ENCODE measurements at places on chromosomes 7 and 10.
A peak's percentile ranks its signal among the peaks of the same experiment; 100 is the strongest.

DNA sequence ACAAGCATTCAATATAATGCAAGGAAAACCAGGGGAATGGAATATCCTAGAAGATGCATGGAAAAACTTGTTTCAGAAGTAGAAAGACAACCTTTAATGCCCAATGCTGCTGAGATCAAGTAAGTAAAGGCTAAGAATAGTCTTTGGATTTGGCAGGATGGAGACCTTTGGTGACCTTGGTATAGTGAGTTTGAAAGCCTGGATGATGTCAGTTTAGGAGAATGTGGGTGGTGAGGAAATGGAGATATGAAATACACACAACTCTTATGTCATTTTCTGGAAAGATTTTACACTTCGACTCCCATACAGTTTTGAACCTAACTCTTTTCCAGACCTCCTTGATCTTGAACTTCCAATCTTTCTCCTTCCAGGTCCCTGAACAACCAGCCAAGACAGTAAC lies 185.7 kb downstream of the TFEC start:
- H3K36me3 ChIP-seq: no peaks in the 10 kb centered on the region
- no peak overlapping the region for H3K4me3 ChIP-seq
- DNase-seq: no peak
- no peaks in the 10 kb centered on the region for H3K27me3 ChIP-seq
- H3K27ac ChIP-seq: no peak overlapping the region

- H3K4me1 ChIP-seq: no peaks in the 10 kb centered on the region
- DNase-seq: no peak
- H3K4me3 ChIP-seq: no peak overlapping the region
- H3K36me3 ChIP-seq: no peaks in the 10 kb centered on the region
Observed at GRCh38 chr10:81040940-81041339, 503.2 kb downstream of the SH2D4B start.

DNA sequence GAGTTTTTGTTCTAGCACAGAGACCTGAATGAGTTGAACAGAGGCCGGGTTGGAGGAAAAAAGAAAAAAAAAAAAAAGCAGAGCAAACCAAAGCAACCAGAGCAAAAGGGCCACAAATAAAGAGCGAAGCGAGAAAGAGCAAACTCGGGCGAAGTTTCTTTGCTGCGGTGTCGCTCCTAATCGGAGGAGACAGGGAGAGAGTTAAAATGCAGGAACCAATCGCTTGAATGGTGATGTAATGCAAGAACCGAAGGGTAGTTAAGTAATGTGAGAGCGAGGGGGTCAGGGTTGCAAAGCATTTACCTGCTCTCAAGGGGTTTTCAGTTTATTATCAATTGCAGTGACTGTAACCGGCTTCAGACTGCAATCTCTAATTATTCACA lies 271.7 kb downstream of the TRIL start:
- peaks cover 38% of the 10 kb centered on the region for H3K4me1 ChIP-seq
- peak overlapping the region; percentile 72 for H3K27ac ChIP-seq
- no peak for DNase-seq

DNA sequence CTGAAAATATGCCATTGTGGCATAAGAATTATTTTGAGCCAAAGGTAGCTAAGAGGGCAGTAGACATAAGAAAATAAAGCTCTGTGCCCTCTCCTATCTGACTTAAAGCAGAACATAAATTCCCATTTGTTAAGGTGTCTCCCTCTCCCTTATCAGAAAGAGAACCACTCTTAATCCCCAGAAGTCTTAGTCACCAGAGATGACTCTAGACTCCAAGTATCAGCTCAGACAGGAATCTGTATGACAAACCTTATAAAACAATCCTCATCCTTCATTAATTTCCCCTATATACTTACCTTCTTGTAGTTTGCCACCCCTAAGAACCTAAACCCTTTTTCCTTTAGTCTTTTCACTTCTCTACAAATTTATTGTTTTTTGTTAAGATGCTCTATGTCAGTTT lies 21.8 kb upstream of the PIP4K2A start:
- H3K27me3 ChIP-seq: no peaks in the 10 kb centered on the region
- H3K4me1 ChIP-seq: peaks cover 4% of the 10 kb centered on the region
- H3K27ac ChIP-seq: no peak overlapping the region
- no peaks in the 10 kb centered on the region for H3K36me3 ChIP-seq
- no peak overlapping the region for H3K4me3 ChIP-seq

DNA sequence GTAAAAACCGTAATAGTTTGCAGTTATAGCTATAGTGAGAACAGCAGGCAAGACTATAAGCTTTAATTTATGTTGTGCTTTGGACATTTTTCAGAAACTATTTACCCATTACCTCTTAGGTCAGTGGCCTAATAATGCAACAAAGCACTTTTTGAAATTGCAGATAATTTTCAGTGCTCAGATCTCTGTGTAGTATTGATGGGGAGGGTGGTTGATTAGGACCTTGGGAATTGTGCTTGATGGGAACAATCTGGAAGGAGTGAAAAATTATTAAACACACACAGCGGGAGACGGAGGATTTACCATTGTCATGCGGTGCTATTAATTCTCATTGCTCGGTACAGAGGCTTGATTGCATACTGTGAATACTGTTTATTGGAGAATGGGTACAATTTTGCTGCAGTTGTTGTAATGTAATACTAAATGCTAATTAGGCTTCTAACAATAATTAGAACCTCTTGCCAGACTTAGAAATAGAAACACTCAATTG lies 304.8 kb downstream of the LRMDA start:
- H3K36me3 ChIP-seq: no peaks in the 10 kb centered on the region
- no peaks in the 10 kb centered on the region for H3K27me3 ChIP-seq
- no peak overlapping the region for H3K27ac ChIP-seq
- no peak overlapping the region for H3K4me3 ChIP-seq
- H3K4me1 ChIP-seq: no peaks in the 10 kb centered on the region
- no peak for DNase-seq

- peak overlapping the region; percentile 100 for H3K27ac ChIP-seq
- no peak overlapping the region for H3K4me3 ChIP-seq
- peaks cover 9% of the 10 kb centered on the region for H3K4me1 ChIP-seq
- no peaks in the 10 kb centered on the region for H3K36me3 ChIP-seq
- H3K27me3 ChIP-seq: no peaks in the 10 kb centered on the region
Observed at GRCh38 chr10:122116331-122116730, 127.4 kb downstream of the TACC2 start.

GRCh38 chr7:73739387-73739767 lies 775 bp upstream of the ABHD11 start:
- DNase-seq: peak; percentile 27
- H3K27me3 ChIP-seq: no peaks in the 10 kb centered on the region

DNA sequence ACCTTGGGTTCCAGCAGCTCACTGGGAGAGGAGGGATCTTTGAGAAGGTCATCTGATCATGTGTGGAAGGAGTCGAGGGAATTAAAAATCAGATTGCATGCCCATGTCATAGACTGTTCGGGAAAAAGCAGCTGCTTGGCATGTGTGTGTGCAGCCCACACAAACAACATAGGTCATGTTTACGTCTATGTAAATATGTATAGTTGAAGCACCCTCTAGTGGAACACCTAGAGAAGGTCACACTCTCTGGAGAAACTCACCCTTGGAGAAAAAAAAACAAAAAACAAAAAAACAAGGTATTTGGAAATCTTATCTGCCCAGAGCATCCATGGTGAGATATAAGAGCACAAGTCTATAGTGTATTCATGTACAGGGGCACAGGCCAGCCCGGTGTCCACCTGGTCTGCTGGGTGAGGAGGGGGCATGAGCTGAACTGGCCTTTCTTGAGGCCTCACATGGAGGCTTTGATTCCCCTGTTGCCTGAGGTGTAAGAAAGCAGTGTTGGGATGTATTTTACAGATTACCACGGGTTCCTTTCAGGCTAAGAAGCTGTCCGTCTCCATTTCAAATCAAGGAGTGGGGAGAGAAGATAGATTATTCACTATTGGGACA lies 98.0 kb downstream of the NPY start:
- H3K4me1 ChIP-seq: no peaks in the 10 kb centered on the region
- no peak overlapping the region for H3K27ac ChIP-seq
- no peaks in the 10 kb centered on the region for H3K36me3 ChIP-seq
- H3K27me3 ChIP-seq: no peaks in the 10 kb centered on the region
- H3K4me3 ChIP-seq: no peak overlapping the region

GRCh38 chr7:128091106-128091505 lies 59.9 kb upstream of the LRRC4 start:
- no peak for DNase-seq
- H3K27ac ChIP-seq: no peak overlapping the region
- H3K36me3 ChIP-seq: peaks cover 96% of the 10 kb centered on the region
- no peaks in the 10 kb centered on the region for H3K27me3 ChIP-seq
- H3K4me1 ChIP-seq: no peaks in the 10 kb centered on the region

DNA sequence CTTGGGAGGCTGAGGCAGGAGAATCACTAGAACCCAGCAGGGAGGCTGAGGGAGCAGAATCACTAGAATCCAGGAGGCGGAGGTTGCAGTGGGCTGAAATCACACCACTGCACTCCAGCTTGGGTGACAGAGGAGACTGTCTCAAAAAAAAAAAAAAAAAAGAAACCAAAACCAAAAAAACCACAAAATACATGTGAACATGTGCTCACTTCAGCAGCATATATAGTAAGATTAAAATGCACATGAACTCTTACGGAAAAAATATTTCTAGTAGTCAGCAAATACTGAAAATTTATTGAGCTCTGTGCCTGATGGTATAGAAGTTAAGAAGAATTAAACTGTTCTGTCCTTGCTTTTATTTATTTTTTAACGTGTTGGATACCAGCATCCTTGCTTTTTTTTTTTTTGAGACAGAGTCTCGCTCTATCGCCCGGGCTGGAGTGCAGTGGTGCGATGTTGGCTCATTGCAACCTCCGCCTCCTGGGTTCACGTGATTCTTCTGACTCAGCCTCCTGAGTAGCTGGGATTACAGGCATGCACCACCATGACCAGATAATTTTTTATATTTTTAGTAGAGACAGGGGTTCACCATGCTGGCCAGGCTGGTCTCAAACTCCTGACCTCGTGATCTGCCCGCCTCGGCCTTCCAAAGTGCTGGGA lies 9.6 kb upstream of the ZNF487 start:
- H3K36me3 ChIP-seq: no peaks in the 10 kb centered on the region
- no peaks in the 10 kb centered on the region for H3K4me1 ChIP-seq
- no peak overlapping the region for H3K4me3 ChIP-seq
- H3K27me3 ChIP-seq: no peaks in the 10 kb centered on the region

- H3K36me3 ChIP-seq: no peaks in the 10 kb centered on the region
- H3K4me3 ChIP-seq: no peak overlapping the region
- DNase-seq: peak; percentile 70
- no peaks in the 10 kb centered on the region for H3K27me3 ChIP-seq
- peaks cover 14% of the 10 kb centered on the region for H3K4me1 ChIP-seq
Observed at GRCh38 chr7:151694828-151695580, 175.3 kb upstream of the RHEB start.

DNA sequence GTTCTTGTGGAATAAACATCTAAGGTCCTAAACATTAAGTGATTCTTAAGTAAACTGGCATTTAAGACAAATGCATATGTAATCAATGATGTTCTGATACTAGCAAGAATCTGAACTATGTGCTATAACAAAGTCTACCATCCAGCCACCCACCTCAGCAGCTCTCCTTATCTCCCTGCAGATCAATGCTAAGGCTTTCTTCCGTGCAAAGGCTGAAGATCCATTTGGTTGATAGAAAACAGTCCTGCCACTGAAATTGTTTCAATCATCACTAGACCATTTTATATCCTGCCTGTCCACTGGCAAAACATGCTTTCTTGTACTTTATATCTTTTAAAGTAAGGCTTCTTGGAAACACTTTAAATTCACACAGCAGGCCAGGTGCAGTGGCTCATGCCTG lies 6.3 kb upstream of the SMKR1 start:
- H3K4me3 ChIP-seq: no peak overlapping the region
- no peak overlapping the region for H3K27ac ChIP-seq
- H3K36me3 ChIP-seq: no peaks in the 10 kb centered on the region
- no peak for DNase-seq
- peaks cover 12% of the 10 kb centered on the region for H3K27me3 ChIP-seq
- H3K4me1 ChIP-seq: no peaks in the 10 kb centered on the region

DNA sequence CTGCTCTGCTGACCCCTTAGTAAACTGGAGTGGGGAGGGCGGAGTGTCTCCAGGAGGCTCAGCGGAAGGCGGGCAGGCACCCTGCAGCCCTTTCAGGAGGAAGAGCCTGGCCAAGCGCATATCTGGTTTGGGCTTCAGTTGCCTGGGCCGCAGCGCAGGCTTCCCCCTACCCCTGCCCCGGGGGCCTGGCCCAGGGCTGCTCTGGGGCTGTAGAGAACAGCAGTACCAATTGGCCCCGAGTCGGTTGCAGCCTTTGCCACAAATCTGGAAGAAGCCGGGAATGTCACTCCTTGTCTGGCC lies 28.1 kb upstream of the JAKMIP3 start:
- DNase-seq: no peak
- peaks cover 17% of the 10 kb centered on the region for H3K4me1 ChIP-seq
- no peak overlapping the region for H3K4me3 ChIP-seq
- no peak overlapping the region for H3K27ac ChIP-seq

GRCh38 chr7:73718438-73718881 lies 1.0 kb downstream of the STX1A start:
- peak overlapping the region; percentile 82 for H3K4me3 ChIP-seq
- H3K36me3 ChIP-seq: no peaks in the 10 kb centered on the region
- H3K4me1 ChIP-seq: peaks cover 51% of the 10 kb centered on the region
- H3K27ac ChIP-seq: peak overlapping the region; percentile 52
- H3K27me3 ChIP-seq: no peaks in the 10 kb centered on the region
- DNase-seq: no peak

DNA sequence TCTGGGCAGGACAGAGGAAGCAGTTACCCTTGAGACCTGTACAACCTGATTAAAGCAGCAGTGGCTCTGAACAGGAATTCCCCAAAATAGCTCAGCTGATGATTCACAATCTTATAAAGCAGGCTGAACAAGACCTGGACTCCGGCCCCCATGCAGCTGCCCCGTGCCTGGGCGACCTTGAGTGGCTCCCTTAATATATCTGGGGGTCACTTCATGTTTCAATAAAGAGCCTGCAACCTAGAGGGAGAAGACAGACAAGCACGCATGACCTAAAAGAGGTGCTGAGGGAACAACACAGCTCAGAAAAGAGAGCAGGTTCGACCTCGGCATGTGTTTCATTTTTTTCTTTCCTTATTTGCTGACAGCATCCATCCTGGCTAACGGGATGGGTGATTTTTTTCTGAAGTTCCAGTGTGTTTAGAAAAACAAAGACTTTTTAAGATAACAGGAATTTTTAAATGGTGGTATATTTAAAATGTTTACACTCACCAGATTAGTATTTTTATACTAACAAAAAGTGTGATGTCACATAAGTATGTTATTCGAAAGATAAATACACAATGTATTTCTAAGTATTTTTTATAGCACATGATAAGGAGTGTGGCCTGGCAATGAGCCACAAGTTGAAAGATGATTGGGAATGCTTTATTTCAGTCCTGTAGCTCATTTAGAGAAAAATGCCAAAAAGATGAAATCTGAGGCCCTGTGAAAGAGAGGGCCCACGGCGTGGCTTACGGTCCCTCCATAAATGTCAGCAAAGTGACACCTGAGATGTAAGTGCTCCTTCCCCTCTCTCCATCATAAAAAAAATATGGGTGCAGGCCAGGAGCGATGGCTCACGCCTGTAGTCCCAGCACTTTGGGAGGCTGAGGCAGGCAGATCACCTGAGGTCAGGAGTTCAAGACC lies 161.3 kb downstream of the SLIT1 start:
- DNase-seq: no peak
- H3K27ac ChIP-seq: peak overlapping the region; percentile 59
- no peak overlapping the region for H3K4me3 ChIP-seq
- peaks cover 3% of the 10 kb centered on the region for H3K27me3 ChIP-seq
- H3K4me1 ChIP-seq: peaks cover 33% of the 10 kb centered on the region

- H3K27me3 ChIP-seq: no peaks in the 10 kb centered on the region
- no peaks in the 10 kb centered on the region for H3K36me3 ChIP-seq
- H3K4me3 ChIP-seq: no peak overlapping the region
Observed at GRCh38 chr7:123190109-123190831, 9.5 kb downstream of the SLC13A1 start.

GRCh38 chr10:62959553-62959952 lies 143.4 kb upstream of the EGR2 start:
- H3K4me3 ChIP-seq: no peak overlapping the region
- H3K36me3 ChIP-seq: no peaks in the 10 kb centered on the region
- no peak for DNase-seq
- no peaks in the 10 kb centered on the region for H3K27me3 ChIP-seq
- no peaks in the 10 kb centered on the region for H3K4me1 ChIP-seq
